ENCODE measurements at places on chromosomes 2 and 18. TPM values are rescaled to one million over a fixed set of nuclear protein-coding genes. Genes with fewer than 3 reads are reported as not detected.

KIAA2012 gene
- not detected for total RNA-seq

DES gene
- 3.0 TPM for total RNA-seq

DNA sequence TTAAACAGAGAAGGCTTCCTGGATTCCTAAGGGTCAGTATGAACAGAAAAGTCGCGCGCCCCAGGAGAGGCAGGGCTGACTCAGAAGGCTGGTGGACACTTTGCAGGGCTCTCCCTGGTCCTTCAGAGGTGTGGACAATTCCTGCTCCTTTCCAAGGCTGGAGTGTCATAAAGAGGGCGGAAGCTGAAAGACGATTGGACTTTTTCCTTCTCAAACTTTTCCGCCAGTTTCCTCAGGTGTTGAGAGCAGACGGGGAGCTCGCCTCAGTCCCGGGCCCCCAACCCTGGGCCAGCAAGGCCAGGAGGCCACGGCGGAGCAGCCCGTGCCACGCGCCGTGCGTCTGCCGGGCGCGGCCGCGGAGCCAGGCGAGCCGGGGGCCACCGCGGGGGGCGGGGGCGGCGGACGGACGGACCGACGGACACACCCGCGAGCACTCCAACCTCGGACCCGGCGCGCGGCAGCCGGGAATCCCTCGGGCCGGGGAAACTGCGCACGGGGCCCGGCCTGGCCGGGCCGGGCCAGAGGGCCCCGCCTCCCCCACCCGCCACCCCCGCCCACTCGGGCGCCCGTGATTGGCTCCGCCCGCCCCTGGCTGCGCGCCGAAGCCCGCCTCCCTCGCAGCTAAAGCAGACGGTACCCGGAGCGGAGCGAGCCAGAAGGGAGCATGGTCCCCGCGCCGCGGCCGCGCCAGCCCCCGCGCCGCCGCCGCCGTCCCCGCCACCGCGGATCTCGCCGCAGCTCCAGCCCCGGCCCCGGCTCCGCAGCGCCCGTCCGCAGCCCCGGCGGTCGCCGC lies at the start of gene KLHL29:
Gene KLHL29 (plus strand): TSS at position 629 of the 793 bp plus-strand sequence. CDS start 177,018 bp downstream, outside the sequence.
- peak; percentile 59 for DNase-seq

DNA sequence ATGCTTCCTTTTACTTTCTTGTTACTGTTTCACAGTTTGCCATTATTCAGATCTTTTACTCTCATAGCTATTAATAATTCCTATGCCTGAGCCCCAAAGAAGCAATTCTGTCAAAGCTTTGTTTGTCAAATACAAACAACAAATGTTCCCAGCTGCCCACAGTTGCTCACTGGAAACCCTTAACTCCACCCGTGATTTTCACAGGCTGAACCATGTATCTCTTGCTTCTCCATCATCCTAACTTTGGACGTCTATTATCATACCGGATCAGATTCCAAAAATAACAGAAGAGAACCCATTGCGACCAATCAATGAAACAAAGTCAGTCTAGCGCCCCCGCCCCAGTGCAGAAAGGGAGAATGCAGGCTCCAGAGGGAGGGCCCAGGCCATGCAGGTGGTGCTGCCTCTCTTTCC lies 24.2 kb downstream of the COLEC12 start:
- DNase-seq: no peak

DNA sequence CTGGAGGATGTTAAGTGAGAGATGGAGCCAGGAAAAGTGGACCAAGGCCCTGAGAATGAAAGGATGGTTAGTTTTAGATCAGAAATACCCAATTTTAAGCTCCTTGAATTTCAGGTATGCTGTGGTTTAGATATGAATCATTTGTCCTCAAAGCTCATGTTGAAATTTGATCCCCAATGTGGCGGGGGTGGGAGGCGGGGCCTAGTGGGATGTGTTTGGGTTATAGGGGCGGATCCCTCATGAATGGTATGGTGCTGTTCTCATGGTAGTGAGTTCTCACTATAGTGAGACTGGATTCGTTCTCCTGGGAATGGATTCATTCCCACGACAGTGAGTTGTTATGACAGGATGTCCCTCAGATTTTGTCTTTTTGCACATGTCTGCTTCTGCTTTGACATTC lies 11.4 kb downstream of the MYO5B start:
- peak; percentile 42 for DNase-seq

DNA sequence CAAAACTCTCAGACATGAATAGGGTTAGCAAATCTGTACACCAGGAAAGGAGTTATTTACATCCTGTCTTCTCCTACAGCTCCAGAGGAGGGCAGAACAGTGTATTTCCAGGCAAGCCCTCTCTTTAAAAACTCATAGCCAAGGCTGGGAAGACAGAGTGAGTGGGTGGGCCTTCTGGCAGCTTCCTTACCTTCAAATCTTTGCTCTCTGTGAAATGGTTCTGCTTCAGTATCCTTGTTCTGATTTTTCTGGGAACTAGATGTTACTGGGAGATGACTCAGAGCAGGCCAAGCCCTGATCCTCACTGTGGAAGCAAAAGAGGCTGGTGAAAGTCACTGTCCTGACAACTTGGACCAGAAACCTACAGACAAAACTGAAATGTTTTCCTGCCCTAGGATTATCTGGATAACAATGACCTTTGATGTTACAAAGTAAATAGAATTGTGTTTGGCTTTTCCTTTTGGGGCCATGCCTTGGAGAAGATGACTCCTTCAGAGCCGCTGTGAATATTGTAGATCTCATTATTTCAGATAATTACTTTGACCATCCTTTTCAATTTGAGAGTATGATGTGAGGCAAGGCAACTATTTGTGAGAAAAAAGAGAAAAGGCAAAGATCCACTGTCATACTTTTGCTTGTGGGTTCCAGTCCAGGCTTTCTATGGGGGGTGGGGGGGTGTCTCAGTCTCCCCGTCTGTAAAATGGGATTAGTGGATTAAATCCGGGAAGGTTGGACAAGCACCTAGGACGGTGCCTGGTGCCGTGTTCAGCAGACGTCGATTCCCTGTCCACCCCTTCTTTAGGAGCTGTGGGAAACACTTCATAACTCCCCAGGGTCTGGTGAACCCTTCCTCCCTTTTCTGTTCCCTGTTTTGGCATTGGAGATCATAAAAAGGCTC lies 644 bp upstream of the QPCT start:
- no peak for DNase-seq

- DNase-seq: no peak
Observed at GRCh38 chr2:145682546-145683157, 1162.7 kb upstream of the ZEB2 start.

GRCh38 chr2:32901313-32901712 lies 45.4 kb upstream of the LTBP1 start:
- DNase-seq: no peak

- DNase-seq: no peak
Observed at GRCh38 chr2:225637259-225637658, 237.7 kb downstream of the NYAP2 start.

- peak; percentile 22 for DNase-seq
Observed at GRCh38 chr2:26460613-26461031, 17.3 kb downstream of the OTOF start.

Measured in H9 (cell line).